ENCODE measurements at places on chromosomes 4 and X. TPM values are rescaled to one million over a fixed set of nuclear protein-coding genes. Genes with fewer than 3 reads are reported as not detected.

Gene GABRA4
- not detected for polyA plus RNA-seq

Gene RS1
- polyA plus RNA-seq = not detected

Gene ESX1
- not detected for polyA plus RNA-seq

Gene PAGE1
- polyA plus RNA-seq = not detected

Gene FGG
- not detected for polyA plus RNA-seq

Gene GAGE1
- polyA plus RNA-seq = not detected

GRCh38 chrX:95290455-95290854 lies 1394.2 kb upstream of the DIAPH2 start:
- H3K4me1 ChIP-seq = no peaks in the 10 kb centered on the region
- no peak overlapping the region for H3K27ac ChIP-seq
- no peak for DNase-seq
- no peaks in the 10 kb centered on the region for H3K27me3 ChIP-seq
- no peak overlapping the region for H3K4me3 ChIP-seq

GRCh38 chr4:40238700-40239548 lies 42.1 kb downstream of the RHOH start:
- H3K27me3 ChIP-seq = no peaks in the 10 kb centered on the region
- peaks cover 15% of the 10 kb centered on the region for H3K36me3 ChIP-seq
- H3K4me3 ChIP-seq = peak overlapping the region; percentile 49
- H3K4me1 ChIP-seq = peaks cover 81% of the 10 kb centered on the region

DNA sequence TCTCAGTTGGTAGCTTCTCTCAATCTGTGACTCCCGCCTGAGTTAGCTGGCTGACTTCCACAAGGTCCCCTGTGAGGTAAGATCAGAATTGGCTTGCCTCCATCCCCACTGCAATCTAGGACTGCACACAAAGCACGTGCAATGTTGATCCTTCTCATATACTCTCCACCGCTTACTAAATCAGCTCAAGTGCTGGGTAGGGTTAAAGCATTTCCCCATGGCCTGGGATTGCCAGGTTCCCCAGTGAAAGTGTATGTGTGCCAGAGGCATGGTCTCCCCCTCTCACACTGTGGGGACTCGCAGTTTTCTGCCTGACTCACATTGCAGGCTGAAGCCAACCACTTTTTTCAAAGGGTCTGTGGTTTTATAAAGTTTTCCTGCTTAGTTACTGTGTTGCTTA lies 886.9 kb downstream of the FAM133A start:
- no peaks in the 10 kb centered on the region for H3K36me3 ChIP-seq
- no peak overlapping the region for H3K4me3 ChIP-seq
- no peak for DNase-seq
- H3K27ac ChIP-seq = no peak overlapping the region

DNA sequence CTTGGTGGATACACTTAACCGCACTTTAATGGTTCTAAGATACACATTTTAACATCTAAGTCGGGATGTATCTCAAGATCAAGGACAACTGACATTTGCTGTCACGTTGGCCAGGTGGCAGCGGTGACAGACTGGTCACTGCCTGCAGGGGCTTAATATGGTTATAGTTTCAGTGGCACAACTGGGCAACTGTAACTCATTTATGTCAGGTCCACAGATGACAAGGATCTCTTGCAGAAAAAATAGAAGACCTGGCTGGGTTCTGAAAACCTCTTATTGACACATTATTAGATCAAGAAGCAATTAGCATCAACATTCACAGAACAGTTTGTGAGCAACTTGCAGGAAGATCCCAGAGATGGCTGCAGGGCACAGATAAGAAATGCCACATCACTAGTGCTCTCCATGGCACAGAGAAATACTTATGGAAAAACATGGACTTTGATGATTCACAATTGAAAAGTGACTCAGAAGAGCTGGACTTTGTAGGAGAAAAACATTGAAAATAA lies 99.6 kb upstream of the SORBS2 start:
- no peaks in the 10 kb centered on the region for H3K27me3 ChIP-seq
- DNase-seq = no peak
- no peak overlapping the region for H3K4me3 ChIP-seq
- no peaks in the 10 kb centered on the region for H3K36me3 ChIP-seq
- no peaks in the 10 kb centered on the region for H3K4me1 ChIP-seq
- H3K27ac ChIP-seq = no peak overlapping the region

DNA sequence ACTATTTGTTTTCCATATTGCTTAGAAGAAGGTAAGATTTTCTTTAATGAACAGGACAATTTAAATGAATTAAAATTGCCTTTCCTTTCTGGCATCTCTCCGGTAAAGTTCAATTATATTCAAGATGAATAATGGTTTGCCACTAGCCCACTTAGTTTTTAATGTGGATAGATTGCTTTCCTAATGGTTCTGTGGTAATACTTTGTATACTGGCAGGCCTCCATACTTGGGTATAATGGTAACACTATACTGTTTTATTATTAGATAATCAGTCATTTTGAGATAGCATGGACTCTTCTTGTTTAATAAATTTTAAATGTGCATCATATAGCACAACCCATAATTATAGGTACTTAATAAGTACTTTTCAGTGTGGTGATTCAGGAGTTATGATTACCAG lies 89.5 kb downstream of the ELOVL6 start:
- no peaks in the 10 kb centered on the region for H3K4me1 ChIP-seq
- no peak overlapping the region for H3K4me3 ChIP-seq
- DNase-seq = no peak
- H3K27me3 ChIP-seq = no peaks in the 10 kb centered on the region

- H3K4me1 ChIP-seq = peaks cover 19% of the 10 kb centered on the region
- H3K4me3 ChIP-seq = no peak overlapping the region
- H3K27ac ChIP-seq = no peak overlapping the region
- DNase-seq = no peak
- H3K36me3 ChIP-seq = no peaks in the 10 kb centered on the region
These were observed 32.9 kb downstream of the PPP2R3B start for GRCh38 chrX:353566-354535.

DNA sequence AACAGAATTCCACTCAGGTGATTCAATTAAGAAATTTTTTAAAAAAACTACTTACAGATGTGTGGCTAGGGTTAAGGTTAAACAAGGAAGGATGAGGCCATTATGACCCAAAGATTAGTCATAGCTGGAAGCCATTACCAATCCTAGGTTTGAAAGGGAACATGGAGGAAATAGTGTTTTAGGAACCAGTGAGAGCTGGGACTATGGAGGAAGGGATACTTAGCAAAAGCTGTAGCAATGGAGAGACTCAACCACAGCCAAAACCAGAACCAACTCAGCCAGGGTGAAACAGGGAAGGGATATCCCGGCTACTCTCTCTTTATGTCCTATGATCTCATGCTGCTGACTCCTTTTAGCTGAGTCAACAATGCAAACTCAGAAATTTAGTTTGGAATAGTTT lies 148.6 kb upstream of the CNKSR2 start:
- no peak for DNase-seq
- H3K27ac ChIP-seq = no peak overlapping the region
- no peaks in the 10 kb centered on the region for H3K4me1 ChIP-seq
- no peak overlapping the region for H3K4me3 ChIP-seq

- H3K27ac ChIP-seq = no peak overlapping the region
- no peak overlapping the region for H3K4me3 ChIP-seq
These were observed 126.9 kb downstream of the CBLL2 start for GRCh38 chrX:22399437-22400192.

DNA sequence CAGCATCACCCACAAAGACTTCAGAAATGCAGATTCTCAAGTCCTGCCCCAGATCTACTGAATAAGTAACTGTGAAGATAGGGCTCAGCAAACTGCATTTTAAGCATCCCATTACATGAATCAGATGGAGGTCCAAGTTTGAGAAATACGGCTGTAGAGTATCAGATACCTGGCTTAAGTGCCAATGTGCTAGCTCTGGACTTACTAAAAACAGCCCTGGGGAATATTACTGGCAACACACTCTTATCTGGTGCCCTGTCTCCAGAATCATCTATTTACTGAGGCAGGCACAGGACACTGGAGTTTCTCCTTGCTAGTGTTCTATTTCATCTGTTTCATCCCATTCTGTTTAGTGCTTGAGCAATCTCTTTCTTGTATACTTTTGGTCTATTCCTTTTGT lies 105.1 kb downstream of the SPOCK3 start:
- no peaks in the 10 kb centered on the region for H3K4me1 ChIP-seq
- no peak overlapping the region for H3K4me3 ChIP-seq

DNA sequence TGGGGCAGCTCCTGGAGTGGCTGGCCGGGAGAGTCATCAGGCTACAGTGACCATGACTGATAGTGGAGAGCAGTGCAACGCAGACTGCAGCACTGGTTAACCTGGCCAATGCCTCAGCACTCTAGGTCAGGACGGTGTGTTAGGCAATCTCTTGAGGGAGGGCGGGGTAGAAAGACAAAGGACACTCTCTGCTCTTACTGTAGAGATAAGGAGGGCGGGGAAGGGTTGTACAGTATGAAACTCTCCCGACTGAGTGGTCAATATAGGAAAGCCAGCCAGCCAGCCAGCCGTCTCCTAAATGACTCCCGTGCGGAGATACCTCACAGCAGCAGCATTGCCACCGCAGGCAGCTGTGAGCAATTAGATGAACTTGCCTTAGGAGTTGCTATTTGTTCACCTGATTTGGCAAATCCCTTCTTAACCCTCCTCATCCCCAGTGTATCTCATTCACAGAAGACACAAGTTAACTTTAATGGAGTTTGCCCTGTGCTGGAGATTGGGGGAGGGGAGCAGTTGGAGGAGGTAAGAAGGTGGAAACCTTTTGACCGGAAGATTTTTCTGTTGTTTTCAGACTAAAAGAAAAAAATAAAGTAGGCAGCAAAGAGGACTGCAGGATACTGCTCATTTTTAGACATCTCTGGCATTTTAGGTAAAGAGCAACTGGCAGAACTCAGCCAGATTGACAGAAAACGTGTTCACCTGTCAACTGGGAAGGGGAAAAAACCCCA lies 330.5 kb downstream of the HNRNPD start:
- H3K4me3 ChIP-seq = no peak overlapping the region
- H3K27me3 ChIP-seq = no peaks in the 10 kb centered on the region
- H3K36me3 ChIP-seq = no peaks in the 10 kb centered on the region
- no peaks in the 10 kb centered on the region for H3K4me1 ChIP-seq
- no peak for DNase-seq

DNA sequence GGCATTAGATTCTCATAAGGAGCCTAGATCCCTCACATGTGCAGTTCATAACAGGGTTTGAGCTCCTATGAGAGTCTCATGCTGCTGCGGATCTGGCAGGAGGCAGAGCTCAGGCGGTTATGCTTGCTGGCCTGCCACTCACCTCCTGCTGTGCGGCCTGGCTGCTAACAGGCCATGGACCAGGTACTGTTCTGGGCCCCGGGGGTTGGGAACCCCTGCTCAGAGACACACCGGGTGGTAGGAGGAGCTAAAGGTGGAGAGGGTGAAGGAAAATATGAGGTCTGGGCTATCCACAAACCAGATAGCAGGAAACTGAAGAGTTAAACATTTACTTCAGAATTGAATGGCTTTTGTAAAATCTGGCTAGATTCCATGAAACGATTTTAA lies 5.9 kb upstream of the F11 start:
- DNase-seq = no peak
- H3K27me3 ChIP-seq = no peaks in the 10 kb centered on the region
- no peaks in the 10 kb centered on the region for H3K36me3 ChIP-seq
- no peaks in the 10 kb centered on the region for H3K4me1 ChIP-seq
- H3K4me3 ChIP-seq = no peak overlapping the region
- no peak overlapping the region for H3K27ac ChIP-seq

DNA sequence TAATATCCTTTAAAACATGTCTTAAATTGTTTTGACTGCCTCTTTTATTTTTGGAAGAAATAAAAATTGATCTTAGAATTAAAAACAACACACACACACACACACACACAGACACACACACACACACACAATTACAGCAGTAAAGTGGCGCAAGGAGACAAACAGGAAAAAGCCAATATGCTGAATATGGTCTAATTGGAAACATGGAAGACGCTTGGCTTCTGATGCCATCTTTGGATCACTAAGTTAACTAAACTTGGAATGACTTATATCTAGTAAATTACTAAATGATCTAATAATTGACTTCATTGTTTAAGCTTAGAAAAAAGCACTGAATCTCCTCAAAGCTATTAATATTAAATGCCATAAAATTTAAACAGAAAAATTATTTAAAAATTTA lies 1093.4 kb downstream of the ADGRL3 start:
- H3K27me3 ChIP-seq = no peaks in the 10 kb centered on the region
- no peak overlapping the region for H3K4me3 ChIP-seq
- no peak overlapping the region for H3K27ac ChIP-seq

GRCh38 chrX:1108501-1109445 lies 103.7 kb downstream of the CRLF2 start:
- no peaks in the 10 kb centered on the region for H3K36me3 ChIP-seq
- no peak for DNase-seq
- H3K27me3 ChIP-seq = no peaks in the 10 kb centered on the region
- H3K27ac ChIP-seq = no peak overlapping the region

Data from naive thymus-derived CD4-positive, alpha-beta T cell (primary cell).